Activated naive CD4-positive, alpha-beta T cell treated with anti-CD3 and anti-CD28 coated beads, Interleukin-2, amount 50 U/mL, for 16 hours (primary cell): ENCODE measurements at places on chromosomes 5 and 9.
A peak's percentile ranks its signal among the peaks of the same experiment; 100 is the strongest.

DNA sequence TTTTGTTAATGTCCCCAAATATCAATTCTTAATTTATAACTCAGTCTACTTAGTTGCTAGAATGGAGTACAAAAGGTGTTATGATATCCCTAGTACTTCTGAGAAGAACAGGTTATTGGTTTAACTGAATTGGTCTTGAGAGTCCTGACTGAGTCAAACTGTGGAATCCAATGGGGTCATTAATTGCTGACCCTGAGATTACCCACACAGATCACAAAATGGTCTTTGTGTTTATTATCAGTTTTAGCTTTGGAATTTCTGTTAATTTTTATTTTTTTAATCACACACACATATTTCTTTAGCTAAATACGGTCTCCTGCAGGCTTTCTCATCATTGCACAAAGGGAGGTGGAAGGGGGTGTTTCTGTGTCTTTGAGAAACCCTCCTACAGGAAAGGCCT lies 301.6 kb downstream of the EBF1 start:
- no peak for DNase-seq

GRCh38 chr5:39395521-39395920 lies 29.3 kb downstream of the DAB2 start:
- DNase-seq: no peak

- no peak for DNase-seq
Observed at GRCh38 chr5:54860321-54860720, 125.1 kb downstream of the ESM1 start.

DNA sequence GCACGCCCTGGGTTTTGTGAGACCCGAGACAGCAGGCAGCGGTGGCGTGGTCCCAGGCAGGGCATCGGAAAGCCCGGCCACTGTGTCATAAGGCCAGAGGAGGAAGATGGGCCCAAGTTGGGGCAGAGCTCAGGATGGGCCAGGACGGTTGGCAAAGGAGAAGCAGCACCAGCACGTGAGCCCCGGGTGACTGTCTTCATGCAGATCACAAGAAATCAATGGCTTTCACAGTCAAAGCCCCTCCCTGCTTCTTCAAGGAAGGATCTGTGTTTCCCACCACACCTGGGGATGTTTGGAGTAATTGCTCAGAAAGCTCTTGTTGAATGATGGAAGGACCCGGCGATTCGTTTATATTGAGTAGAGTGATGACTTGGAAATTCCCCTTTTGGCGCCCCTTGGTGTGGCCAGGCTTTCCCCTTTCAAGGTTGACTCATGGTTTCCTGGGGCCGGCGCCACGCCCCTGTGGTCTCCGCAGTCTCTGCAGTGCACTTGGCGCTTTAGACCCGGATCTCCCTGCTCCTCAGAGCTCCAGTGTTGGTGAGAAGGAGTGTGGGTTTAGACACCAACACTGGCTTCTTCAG lies 52.1 kb downstream of the IL31RA start:
- peak; percentile 29 for DNase-seq

- no peak for DNase-seq
Observed at GRCh38 chr5:151498395-151499155, 51.2 kb downstream of the SLC36A1 start.

DNA sequence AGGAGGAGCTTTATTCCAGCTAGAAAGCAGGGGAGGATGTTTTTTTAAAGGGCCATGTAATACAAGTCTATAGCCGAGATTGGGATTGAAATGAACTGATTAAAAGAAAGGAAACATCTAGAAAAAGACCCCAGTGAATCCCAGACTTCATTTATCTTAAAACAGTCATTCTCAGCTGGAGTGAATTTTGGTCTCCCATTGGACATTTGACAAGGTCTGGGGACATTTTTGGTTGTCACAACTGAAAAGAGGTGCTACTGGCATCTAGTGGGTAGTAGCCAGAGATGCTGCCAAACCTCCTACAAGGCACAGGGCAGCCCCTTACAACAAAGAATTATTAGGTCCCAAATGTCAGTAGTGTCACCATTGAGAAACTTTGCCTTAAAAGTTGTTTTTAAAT lies 16.3 kb upstream of the SPINK4 start:
- DNase-seq: no peak

DNA sequence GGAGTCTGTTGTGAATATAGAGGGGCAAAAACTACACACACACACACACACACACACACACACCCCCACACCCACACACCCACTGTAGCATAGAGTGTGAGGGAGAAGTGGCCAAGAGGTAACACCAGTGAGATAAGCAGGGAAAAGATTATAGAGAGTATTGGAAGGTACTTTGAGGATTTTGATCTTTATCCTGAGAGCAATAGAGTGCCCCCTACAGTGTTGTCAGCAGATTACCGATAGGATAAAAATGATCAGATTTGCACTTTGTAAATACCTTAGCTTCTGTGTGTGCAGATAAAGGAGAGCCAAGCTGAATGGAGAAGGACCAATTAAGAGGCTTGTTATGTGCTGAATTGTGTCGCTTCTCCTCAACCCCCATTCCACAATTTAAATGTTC lies 32.3 kb downstream of the ERCC6L2 start:
- DNase-seq: no peak

GRCh38 chr5:89229331-89230070 lies 346.5 kb upstream of the MEF2C start:
- DNase-seq: no peak

DNA sequence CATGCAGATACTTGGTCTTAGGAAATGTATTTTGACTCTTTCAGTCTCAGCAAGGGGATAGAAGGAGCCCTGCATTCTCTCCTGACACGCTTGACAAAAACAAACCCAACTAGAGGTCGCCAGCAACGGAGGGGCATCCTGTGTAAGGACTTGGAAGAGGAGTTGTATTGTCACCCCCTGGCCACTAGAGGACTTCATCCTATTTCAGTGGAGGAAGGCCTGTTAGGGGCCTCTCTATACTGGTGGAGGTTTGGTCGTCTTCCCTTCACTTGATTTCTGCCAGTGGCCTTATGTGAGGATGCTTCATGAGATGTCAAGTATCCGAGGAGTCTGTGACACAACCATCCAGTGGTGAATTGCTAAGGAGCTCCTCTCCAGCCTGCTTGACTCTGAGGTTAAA lies 122.8 kb upstream of the STC2 start:
- no peak for DNase-seq

- DNase-seq: no peak
Observed at GRCh38 chr9:90898228-90898627, 96.6 kb downstream of the SYK start.

DNA sequence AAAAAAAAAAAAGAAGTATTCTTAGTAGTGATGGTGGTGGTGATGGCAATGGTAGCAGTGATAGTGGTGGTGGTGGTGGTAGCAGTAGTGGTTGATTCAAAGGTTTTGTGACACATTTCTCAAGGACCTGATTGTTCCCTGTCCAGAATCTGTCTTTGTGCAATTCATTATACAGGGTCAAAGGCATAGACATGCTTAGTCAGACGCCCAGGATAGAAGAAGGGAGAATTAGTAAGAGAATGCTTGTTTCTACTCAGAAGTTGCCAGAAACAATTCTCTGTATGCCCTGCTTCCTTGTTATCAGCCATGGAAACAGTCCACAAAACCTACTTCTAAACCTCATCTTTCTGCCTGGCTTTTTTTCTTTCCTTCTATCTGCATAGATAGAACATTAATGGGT lies 89.4 kb downstream of the SLC44A1 start:
- DNase-seq: no peak

GRCh38 chr5:91032125-91032524 lies 351.0 kb downstream of the ARRDC3 start:
- DNase-seq: no peak

DNA sequence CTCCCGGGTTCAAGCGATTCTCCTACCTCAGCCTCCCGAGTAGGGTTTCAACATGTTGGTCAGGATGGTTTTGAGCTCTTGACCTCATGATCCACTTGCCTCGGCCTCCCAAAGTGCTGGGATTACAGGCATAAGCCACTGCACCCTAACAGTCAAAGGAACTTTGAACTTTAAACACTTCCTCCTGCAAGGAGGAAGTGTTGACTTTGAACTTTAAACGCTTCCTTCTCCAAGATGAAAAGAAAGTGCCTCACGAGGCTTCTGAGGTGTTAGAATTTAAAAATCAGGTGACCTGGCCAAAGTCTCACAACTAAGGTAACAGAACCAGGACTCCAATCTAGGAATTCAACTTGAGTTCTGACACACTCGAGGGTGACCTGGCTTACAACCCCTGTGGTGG lies 150.9 kb downstream of the BRINP1 start:
- no peak for DNase-seq
